Lower lobe of right lung (tissue), 2 donors: ENCODE measurements at places on chromosomes 2 and 18. TPM values are rescaled to one million over a fixed set of nuclear protein-coding genes. Genes with fewer than 3 reads are reported as not detected.

Gene CFC1B
- not detected for total RNA-seq

Gene GCG
- total RNA-seq, result not detected

Gene VSNL1
- 1.6 TPM for total RNA-seq

Gene ALMS1
- 22.0 TPM for total RNA-seq

Gene PDCD1
- 1.4 TPM for total RNA-seq

Gene ZSWIM2
- total RNA-seq, result not detected

Gene LYPD6
- total RNA-seq, result 0.47 TPM

Gene FSHR
- not detected for total RNA-seq

Gene EN1
- total RNA-seq, result 0.15 TPM

Gene OTOS
- not detected for total RNA-seq

Gene MAB21L4
- 17.0 TPM for total RNA-seq
